ENCODE measurements at places on chromosomes 12 and 14. TPM values are rescaled to one million over a fixed set of nuclear protein-coding genes. Genes with fewer than 3 reads are reported as not detected.

ADCY4 gene
- 56.4 TPM for polyA plus RNA-seq

TC2N gene
- polyA plus RNA-seq: 12.1 TPM

HSPB8 gene
- polyA plus RNA-seq: 75.5 TPM

GNB3 gene
- 1.7 TPM for polyA plus RNA-seq

BORCS5 gene
- polyA plus RNA-seq: 7.9 TPM

ADAM21 gene
- polyA plus RNA-seq: 0.12 TPM

RAN gene
- polyA plus RNA-seq: 380 TPM

ARL6IP4 gene
- 315 TPM for polyA plus RNA-seq

SLC6A12 gene
- polyA plus RNA-seq: 0.34 TPM

DNAI7 gene
- 0.41 TPM for polyA plus RNA-seq

PRORP gene
- polyA plus RNA-seq: 14.5 TPM

CD4 gene
- 3.7 TPM for polyA plus RNA-seq

ESYT1 gene
- 61.4 TPM for polyA plus RNA-seq

HOXC12 gene
- 0.02 TPM for polyA plus RNA-seq

CLEC1B gene
- not detected for polyA plus RNA-seq

GPHN gene
- polyA plus RNA-seq: 17.9 TPM

FAM181A gene
- not detected for polyA plus RNA-seq

TMEM260 gene
- polyA plus RNA-seq: 4.8 TPM

IL23A gene
- 0.62 TPM for polyA plus RNA-seq

KRT71 gene
- not detected for polyA plus RNA-seq

ST8SIA1 gene
- polyA plus RNA-seq: 0.10 TPM

COCH gene
- polyA plus RNA-seq: 2.0 TPM

FGF23 gene
- not detected for polyA plus RNA-seq

PTPRB gene
- 22.2 TPM for polyA plus RNA-seq

GNG2 gene
- 32.5 TPM for polyA plus RNA-seq

AQP6 gene
- 0.06 TPM for polyA plus RNA-seq

ATF1 gene
- polyA plus RNA-seq: 12.9 TPM
